ENCODE measurements at places on chromosomes 16 and 17.
A peak's percentile ranks its signal among the peaks of the same experiment; 100 is the strongest.

DNA sequence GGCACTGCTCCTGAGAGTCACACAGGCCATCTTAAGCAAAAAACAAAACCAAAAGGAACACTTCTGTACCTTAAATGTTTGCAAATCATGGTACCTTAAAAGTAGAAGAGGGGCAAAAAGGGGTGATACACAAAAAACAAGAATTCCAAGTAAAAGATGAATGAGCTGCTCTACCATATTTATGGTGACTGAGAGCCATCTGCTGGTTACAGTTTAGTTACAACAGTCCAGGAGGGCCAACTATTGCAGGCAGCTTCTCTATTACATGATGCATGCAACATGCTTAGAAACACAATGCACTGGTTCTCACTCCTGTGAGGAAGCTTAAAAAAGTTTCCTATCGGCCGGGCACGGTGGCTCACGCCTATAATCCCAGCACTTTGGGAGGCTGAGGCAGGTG lies 53.5 kb downstream of the STX8 start:
- no peak for DNase-seq

DNA sequence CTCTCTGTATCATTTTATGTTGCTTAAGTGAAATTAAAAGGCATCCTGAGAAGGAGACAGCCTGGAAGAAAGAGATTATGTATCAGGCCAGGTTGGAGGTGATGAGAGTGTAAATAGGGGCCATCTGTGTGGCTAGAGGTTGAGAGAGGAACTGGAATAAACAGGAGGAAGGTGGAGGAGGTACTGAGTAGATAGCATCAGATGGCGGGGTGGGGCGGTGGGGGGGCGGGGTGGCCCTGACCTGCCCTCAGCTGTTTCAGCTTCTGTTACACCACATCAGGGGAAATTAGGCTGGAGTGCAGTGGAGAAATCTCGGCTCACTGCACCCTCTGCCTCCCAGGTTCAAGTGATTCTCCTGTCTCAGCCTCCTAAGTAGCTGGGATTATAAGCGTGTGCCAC lies 6.9 kb upstream of the KCNG4 start:
- DNase-seq, result peak; percentile 86

DNA sequence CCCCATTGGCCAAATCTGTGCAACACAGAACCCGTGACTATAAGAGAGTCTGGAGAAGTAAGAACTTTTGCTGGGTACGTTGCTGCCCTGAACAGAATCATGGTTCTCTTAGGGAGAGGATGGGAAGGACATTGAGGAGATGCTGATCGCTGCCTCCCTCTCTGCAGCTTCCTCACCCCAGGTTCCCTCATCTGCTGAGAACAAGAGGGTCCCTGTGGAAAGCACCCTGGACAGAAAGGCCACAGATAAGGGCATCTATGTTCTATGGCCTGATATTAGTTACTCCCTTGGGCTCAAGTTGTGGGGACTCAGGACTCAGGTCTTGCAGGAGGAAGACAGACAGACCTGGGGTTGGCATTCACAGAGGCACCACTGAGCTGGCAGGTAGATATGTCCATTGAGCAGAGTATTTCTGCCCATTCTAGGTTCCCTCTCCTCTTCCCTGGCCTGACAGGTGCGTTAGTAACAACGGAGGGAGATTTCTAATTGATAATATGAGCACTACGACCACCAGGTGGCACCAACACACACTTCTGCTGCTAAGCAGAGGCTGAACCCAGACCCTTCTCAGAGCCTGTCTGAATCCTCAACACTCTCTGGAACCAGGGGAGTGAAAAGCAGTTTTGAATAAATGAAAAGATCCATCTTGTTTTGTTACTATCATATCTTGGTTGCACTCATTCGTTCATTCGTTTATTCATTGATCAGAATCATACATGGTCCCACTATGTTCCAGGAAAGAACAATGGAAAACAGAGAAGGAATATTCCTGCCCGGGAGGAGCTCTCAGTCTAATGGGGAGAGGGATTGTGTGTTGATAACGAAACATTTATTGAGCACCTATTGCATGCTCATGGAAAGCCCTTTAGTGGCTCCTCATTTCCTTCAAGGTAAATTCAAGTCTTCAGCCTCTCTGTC lies 56.4 kb downstream of the SLC6A2 start:
- DNase-seq, result peak; percentile 73

GRCh38 chr16:17379121-17379571 lies 91.6 kb downstream of the XYLT1 start:
- no peak for DNase-seq

DNA sequence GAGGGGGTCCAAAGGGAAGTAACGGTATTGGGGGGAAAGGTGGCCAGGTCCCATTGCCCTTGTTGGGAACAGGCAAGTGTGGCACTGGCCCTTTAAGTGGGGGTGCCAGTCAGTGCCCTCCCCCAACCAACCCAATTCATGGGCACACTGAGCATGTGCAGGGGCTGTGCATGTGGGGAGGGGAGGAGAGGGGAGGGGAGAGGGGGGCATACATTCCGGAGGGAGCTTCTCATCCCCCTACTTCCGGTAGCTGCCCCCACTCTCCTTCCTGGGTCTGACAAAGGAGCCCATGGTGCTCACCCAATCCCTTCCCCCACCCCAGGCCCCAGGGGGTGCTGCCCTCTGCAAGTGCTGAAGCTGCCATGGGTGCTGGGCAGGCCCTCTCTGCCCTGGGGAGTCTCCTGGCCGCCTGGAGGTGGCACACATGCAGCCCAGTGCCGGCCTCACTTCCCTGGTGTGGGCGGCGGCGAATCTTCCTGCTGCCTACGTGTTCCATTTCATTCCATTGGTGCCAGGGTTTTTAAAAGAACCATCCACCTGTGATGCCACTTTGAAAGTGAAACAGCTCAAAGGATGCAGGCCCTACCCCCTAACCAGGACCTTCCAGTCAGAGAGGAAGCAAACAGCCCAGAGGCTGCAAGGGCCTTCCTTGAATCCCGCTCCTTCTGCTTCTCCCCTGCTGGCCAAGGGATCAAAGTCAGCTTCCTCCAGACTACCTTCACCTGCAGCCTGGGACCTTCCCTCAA lies 11.0 kb downstream of the HEXIM2 start:
- DNase-seq, result no peak

GRCh38 chr16:73735018-73735417 lies 561.6 kb upstream of the PSMD7 start:
- no peak for DNase-seq

DNA sequence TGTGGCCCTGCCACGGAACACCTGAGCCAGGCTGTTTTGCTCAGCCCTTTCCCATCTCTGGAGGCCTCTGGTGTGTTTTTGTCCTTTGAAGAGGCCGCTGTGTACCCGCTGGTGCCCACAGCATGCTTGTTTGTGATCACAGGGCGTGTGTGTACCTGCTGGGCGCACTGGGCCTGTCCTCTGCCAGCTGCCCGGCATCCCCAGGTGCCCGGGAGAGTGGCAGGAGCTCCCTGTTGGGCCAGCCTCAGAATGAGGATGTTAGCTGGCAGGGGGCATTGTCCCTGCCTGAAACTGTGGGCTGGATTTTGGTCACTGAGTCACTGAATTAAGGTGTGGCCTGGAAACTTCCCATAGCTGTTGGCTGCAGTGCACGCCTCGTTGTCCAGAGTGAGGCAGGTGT lies 31.1 kb downstream of the BAIAP2 start:
- no peak for DNase-seq

GRCh38 chr17:80968602-80969029 lies 23.0 kb upstream of the CHMP6 start:
- DNase-seq, result peak; percentile 50

GRCh38 chr16:66503030-66503429 lies 46.9 kb downstream of the TK2 start:
- no peak for DNase-seq

DNA sequence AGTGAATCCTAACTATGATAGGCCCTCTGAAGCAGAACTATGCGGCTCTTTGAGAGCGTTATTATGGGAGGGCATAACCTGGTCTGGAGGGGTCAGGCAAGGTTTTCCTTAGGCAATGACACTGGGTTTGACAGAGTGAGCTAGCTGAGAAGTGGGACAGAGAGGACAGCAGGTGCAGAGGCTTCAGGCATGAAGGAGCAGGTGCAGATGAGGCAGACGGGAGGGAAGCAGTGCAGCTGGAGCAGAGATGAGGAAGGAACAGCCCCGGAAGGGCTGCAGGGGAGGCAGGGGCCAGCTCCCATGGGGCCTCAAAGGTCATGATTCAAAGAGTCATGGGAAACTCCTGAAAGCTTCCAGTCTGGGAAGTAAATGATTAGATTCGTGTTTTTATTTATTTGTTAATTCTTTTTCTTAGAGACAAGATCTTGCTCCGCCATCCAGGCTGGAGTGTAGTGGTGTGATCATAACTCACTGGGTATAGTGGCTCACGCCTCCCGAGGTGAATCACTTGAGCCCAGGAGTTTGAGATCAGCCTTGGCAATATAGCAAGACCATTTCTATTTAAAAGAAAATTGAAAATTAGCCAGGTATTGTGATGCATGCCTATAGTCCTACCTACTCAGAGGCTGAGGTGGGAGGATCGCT lies 5.4 kb downstream of the MARCHF10 start:
- DNase-seq, result no peak

- DNase-seq, result no peak
Observed at GRCh38 chr17:64426596-64426995, 22.3 kb upstream of the MILR1 start.

- DNase-seq, result no peak
Observed at GRCh38 chr17:10197721-10198508, 491 bp downstream of the GAS7 start.

DNA sequence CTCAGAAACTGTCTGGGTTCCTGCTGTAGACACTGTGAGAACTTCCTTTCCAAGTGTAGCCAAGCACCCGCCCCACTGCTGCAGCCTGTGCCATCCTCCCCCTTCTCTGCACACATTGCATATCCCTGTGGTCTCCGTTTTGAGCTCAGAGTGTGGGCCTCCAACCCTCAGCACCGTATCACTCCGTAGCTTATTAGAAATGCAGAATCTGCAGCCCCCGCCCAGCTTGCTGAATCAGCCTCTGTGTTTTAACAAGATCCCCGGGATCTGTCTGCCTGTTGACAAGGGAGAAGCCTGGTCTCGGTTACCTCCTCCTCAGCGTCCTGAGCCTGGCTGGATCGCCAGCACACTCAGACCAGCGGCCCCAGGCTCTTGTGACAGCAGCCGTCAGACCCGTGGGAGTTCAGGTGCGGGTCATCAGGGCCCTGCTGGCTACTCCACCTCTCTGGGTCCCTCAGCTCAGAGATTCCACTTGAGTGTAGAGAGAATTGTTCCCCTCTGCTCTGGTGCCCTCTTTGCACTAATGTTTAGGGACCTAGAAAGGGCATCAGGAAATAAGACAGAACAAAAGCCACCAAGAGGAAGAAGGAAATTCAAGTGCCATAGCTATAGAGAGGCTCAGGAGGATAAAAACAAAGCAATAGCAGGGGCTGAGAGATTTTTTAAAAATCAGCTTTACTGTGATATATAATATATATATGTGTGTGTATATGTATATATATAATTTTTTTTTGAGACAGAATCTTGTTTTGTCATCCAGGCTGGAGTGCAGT lies 92.3 kb downstream of the PITPNC1 start:
- DNase-seq, result no peak
